ENCODE measurements at places on chromosomes 2 and 18. TPM values are rescaled to one million over a fixed set of nuclear protein-coding genes. Genes with fewer than 3 reads are reported as not detected.

GKN2 gene
- total RNA-seq, result not detected

SLC9A4 gene
- 0.13 TPM for total RNA-seq

TBR1 gene
- 0.18 TPM for total RNA-seq

CASP10 gene
- 58.3 TPM for total RNA-seq

SLC19A3 gene
- not detected for total RNA-seq

RAX gene
- total RNA-seq, result not detected

ZNF804A gene
- not detected for total RNA-seq

CABYR gene
- total RNA-seq, result 1.1 TPM

BMP10 gene
- total RNA-seq, result not detected

MAPK4 gene
- total RNA-seq, result not detected

PNPT1 gene
- total RNA-seq, result 19.9 TPM

EEF1B2 gene
- 1,008 TPM for total RNA-seq

CNRIP1 gene
- not detected for total RNA-seq

C2orf81 gene
- total RNA-seq, result 3.8 TPM

SPEG gene
- total RNA-seq, result 1.7 TPM

ANKMY1 gene
- 37.6 TPM for total RNA-seq

SALL3 gene
- not detected for total RNA-seq

WDR7 gene
- 39.1 TPM for total RNA-seq

TFCP2L1 gene
- total RNA-seq, result not detected

GORASP2 gene
- 71.1 TPM for total RNA-seq

ZNF407 gene
- 16.7 TPM for total RNA-seq

CCBE1 gene
- total RNA-seq, result not detected

ANKRD29 gene
- not detected for total RNA-seq

ZEB2 gene
- total RNA-seq, result 1.4 TPM

AKAIN1 gene
- not detected for total RNA-seq

PRSS56 gene
- not detected for total RNA-seq

OSBPL6 gene
- 0.10 TPM for total RNA-seq

CNGA3 gene
- total RNA-seq, result not detected

SCN3A gene
- total RNA-seq, result not detected

MYO3B gene
- not detected for total RNA-seq

MBP gene
- 93.2 TPM for total RNA-seq

RNPEPL1 gene
- total RNA-seq, result 119 TPM

DYNAP gene
- total RNA-seq, result not detected

LBH gene
- 158 TPM for total RNA-seq

SDC1 gene
- 0.15 TPM for total RNA-seq

PKDCC gene
- total RNA-seq, result not detected

LYG2 gene
- total RNA-seq, result not detected

Data from activated naive CD4-positive, alpha-beta T cell treated with anti-CD3 and anti-CD28 coated beads, Interleukin-2, amount 10 ng/mL, durations not matched to agents 5 hours and 36 hours (primary cell).